ENCODE measurements at places on chromosomes 7 and 10.

GRCh38 chr10:71804077-71804476 lies 30.8 kb upstream of the VSIR start:
- DNase-seq: no peak

DNA sequence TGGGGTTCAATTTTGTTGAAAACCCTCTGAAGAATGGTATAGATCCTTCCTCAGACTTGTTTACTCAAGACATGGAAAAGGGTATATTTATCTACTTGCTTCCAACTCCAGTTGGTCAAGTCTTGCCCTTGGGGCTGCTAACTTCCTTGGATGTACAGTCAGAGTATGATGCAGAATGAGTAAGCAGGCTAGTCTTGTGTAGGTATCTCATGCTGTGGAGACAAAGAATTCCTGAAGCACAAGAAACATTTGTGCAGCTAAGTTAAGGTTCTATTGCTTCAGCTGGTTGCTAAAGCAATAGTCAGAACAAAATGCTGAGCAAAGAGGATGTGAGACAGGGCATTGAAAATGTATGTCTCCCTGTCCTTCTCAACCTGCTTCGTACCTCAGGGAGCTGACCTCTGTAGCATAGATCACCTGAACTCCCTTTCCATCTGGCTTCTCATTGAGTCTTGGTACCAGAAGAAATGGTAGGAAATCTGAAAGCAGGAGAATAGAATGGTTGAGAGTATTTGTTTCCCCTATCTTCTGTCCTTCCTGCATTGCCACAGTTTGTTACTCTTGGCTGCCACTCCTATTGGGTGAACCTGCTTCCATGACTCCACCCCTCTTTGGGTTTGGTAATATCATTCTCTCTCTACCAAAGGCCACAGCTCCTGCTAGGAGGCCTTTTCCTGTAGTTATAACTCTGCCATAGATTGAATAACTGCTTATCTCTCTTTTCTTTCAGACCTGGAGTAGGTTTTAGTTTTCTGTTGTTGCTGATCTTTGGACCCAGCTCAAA lies 346.0 kb downstream of the PHF14 start:
- DNase-seq: no peak

DNA sequence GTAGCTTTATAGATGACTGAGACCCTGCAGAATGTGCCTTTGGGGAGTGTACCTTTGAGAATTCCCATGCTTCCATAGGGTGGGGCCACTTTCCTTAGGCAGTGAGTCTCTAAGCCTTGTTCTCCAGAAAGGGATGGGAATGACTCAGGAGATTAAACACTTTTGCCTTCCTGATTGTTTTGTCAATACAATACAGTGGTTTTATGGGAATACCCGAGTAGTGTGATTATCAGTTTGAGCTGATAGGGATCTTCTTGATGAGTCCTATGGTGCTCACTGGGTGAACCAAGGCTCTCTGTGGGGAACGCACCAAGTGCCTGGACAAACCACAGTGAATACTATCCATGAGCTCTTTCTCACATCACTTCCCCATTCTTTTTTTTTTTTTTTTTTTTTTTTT lies 6.3 kb downstream of the MYOF start:
- no peak for DNase-seq

DNA sequence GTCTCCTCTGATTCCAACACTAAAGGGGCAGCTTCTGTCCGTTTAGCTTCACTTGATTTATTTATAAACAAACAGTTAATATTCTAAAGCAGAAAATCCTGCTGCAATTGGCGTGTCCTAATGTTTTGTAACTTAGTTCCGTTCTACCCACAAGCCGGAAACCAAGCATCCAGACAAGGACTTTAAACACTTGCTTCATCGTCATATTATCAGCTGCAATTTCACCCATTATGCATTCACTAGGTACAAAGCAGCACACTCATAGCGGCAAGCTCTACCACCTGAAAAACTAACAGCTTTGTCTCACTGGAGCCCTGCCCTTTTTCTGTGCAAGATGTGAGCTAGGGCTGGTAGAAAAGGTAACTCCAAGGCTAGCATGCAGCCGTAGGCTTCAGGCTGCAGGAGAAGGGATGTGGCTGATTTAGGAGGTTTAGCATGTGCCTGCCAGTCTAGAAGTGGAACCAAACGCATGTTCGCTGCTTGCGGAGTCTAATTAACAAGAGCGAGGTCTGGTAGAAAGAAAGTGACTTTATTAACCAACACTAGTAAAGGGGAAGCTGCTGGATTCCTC lies 43.7 kb upstream of the BPGM start:
- DNase-seq: no peak

DNA sequence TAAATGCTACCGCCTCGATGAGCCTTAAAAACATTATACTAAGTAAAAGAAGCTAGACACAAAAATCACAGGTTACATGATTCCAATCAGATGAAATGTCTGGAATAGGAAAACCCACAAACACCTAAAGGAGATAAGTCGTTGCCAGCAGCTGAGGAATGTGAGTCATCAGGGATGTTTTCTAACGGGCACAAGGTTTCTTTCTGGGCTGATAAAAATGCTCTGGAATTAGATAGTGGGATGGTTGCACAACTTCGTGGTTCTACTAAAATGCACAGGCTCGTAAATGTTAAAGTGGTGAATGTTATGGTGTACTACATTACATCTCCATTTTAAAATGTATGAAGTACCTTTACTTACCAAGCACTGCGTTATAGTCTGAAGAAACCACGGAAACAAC lies 9.7 kb downstream of the ABLIM1 start:
- no peak for DNase-seq

DNA sequence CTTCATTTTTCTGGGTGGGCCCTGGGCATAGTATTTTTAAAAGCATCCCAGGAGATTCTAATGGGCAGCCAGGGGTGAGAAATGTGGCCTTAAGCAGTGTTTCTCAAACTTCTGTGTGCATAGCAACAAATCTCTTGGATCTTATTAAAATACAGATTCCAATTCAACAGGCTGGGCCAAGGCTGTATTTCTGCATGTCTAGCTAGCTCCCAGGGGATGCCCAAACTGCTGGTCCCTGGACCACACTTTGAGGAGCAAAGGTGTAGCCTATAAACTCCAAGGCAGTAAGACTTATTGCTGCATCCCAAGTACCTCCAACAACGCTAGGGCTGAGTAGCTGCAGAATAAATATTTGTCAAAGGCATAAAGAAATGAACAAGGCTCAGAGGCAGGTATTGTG lies 292.9 kb upstream of the ZMIZ1 start:
- DNase-seq: no peak

GRCh38 chr7:155380976-155381851 lies 76.7 kb upstream of the EN2 start:
- DNase-seq: no peak

DNA sequence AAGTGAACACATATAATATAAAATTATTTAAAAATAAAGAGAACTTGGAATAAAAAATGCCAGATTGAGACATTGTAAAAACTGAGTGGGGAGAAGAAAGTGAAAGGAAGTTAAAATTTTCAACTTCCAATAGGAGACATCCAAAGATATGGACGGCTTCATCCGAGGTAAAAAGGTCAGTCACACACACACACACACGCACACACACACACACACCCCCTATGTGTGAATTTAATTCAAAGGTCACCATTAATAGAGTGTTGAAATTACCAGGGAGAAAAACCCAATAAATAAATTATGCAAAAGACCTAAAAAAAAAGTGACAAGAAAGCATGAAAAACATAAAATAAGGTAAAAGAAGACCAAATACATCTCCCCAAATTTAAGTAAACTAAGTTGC lies 131.0 kb upstream of the DNAJB12 start:
- no peak for DNase-seq

DNA sequence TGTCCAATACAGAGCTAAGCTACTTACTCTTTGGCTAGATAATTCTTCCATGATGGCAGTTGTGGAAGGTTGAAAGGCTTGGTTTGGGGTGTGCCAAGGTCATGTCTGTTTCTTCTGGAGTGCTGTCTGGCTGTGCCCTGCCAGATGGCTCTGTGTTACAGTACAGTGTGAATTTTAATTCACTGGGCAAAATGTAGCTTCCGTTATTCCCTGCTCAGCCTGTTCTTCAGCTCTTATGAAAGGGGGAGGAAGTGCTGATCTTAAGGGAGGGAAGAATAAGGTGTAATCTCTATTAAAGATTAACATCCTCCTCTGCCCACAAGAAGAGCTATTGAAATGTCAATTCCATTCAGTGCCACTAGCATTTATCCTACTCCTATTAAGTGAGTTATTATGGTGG lies 52.2 kb downstream of the SND1 start:
- DNase-seq: no peak

DNA sequence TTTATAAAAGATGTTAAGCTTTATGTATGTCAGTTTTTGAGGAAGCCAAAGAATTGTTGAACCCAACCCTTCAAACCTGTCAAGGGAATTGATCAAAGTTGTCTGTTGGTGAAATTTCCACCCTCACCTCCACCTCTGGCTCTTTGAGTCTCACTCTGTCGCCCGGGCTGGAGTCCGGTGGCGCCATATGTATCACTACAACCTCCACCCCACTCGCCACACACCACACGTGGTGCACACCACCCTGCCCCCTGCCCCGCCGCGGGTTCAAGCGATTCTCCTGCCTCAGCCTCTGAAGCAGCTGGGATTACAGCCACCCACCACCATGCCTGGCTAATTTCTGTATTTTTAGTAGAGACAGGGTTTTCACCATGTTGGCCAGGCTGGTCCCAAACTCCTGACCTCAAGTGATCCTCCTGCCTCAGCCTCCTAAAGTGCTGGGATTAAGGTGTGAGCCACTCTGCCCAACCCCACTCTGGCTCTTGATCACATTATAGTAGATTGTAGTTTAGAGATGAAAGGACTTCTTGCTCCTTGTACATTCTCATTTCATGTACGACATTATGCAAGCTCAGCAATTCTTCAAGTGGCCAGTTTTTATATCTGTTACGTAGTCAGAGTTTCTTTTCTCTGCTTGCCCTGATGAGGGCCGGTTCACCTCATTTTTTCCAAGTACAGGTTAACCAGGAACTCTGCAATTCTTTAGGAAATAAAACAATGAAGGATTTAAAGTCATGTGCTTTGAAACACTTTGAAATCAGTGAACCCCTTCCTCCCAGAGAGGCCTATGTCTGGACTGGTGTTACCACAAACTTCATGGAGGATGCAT lies 7.0 kb downstream of the BAMBI start:
- no peak for DNase-seq

GRCh38 chr10:45817912-45818311 lies 29.4 kb downstream of the AGAP4 start:
- no peak for DNase-seq

- DNase-seq: no peak
These were observed 73.4 kb downstream of the ARHGAP22 start for GRCh38 chr10:48531486-48531885.

DNA sequence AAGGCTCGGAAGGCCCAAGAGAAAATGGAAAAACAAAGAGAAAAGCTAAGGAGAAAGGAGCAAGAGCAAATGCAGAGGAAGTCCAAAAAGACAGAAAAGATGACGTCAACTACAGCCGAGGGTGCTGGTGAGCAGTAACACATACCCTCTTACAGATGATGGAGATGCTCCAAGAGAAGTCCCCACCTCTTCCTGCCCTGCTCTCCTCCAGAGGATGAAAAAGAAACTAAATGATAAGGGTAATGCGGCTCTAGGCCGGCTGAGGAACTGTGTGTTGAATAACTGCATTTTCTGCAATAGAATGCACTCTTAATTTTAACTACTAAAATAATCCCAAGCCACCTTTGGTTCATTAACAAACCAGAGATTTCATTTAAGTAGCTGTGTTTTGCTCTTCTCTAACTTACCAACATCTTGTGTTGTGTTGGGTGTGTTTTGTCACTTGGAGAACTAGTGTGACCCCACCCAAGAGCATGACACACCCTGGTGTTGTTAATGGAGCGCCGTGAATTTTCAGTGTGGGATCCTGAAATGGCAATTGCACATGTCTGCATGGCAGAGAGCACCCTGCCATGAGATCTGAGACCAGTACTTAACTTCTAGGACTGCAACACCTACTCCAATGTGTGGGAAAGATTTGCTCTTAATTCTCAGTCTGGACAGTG lies 34.0 kb downstream of the PON1 start:
- DNase-seq: no peak

DNA sequence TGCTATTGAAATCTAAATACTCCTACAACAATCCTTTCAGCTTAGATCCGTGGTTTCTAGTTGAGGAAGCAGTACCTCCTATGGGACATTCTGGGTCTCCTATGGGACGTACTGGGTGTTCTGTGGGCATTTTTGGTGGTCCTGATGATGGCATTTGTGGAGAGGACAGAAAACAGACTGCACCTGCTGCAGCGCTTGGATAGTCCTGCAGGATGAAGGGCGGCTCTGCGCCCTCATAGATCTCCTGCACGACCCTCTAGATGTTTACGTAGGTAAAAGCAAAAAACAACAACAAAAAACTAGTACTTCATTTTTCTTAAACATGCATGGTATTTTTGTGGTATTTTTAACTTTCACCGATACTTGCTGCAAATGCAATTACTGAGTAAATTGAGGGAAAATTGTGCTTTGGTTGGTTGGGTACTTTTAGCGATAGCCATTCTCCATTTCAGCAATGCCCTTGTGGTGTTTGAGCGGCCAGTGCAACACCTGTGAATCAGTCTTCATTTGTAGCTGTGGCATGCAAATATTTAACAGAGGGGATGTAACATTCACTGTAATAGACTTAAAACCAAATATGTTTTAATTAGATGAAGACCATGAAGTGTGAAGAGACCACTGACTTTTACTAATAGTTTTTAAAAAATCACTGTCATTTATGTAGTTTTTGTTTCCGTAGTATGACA lies 461.2 kb downstream of the SDK1 start:
- no peak for DNase-seq

GRCh38 chr7:134710854-134711624 lies 64.4 kb downstream of the BPGM start:
- peak; percentile 55 for DNase-seq

DNA sequence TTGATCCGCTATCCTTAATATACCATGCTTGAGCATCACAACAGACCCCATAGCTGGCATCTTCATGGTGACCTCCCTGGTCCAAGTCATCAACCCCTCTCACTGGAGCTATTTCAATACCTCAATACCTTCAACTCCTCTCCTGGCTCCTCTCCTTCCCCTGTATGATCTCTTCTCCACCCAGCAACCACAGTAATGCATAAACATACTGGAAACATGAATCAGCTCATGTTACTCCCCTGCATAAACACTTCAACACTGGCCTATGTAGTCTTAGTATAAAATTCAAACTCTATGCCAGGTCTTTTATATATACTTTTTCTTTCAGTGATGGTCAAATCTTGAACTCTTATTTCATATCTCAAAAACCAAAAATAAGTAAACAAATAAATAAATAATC lies 31.8 kb upstream of the TMEM273 start:
- DNase-seq: no peak

DNA sequence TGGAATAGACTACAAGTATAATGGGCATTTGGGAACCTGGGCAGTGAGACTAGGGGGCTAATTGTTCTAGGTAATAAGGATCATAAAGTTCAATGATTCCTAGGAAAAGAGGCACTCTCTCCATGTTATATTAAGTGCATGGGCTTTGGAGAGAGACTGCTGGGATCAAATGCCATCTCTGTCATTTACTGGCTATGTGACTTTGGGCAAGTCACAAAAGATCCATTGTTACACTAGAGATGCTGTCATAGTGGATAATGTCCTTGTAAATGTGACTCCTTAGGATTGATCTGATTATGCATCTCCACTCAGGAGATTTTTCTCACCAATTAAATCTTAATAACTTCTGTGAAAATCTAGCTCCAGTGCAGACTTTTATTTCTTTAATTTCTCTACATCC lies 156.3 kb upstream of the CACNA2D1 start:
- no peak for DNase-seq
